ENCODE measurements at places on chromosomes 1 and 21.
A peak's percentile ranks its signal among the peaks of the same experiment; 100 is the strongest.

DNA sequence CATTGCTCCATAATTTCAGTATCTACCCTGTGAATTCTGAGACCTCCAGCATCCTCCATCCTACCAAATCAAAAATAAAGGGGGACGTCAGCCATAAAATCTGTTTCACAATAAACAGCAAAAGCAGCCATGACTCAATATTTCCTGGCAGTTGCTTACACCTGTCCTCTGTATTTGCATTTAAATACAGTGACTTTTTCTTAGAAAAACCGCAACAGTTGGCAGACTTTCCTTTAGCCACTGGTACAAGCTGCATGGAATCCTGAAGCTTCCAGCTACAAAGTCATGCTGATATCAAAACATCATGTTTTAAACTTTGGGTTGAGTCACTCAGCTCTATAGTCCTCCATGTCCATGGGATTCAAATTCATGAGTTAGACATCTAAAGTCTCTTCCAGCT is 278.0 kb upstream of the KAZN start:
- DNase-seq, result no peak

DNA sequence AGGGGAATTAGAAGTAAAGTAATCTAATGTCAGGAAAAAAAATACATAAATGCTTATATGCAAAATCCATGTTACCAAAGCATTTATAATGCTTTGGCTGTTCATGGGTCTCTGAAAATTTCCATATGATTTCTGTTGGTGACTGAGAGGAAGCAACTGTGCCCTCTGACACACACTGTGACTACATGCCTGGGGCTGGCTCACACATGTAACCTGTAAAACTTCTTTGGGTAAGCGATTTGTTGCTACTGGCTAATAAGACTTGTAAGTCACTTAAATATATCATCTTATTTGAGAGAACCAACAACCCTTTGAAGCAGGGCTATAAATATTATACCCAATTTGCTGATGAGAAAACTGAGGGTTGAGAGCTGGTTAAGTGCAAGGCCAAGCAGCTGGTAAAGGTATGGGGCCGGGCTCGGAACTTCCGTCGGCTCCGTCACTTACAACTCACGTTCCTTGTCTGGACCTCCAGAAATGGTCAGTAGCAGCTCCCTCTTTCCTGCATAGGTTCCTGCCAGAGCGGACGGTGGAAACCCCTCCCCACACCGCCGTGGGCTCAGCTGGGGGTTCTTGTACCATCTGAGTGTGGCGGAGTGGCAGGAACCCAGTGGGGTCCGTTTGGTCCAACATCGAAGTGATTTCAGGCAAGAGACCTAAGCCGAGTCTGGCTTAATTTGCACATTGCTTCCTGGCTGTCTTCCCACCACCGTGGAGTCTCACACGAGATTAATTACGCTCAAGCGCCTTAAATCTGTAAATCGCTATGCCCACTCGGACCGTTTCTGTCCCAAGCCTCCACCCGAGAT is 714 bp downstream of the DFFA start:
- DNase-seq, result peak; percentile 5

GRCh38 chr21:38468989-38469388 is 29.3 kb downstream of the ERG start:
- DNase-seq, result no peak

DNA sequence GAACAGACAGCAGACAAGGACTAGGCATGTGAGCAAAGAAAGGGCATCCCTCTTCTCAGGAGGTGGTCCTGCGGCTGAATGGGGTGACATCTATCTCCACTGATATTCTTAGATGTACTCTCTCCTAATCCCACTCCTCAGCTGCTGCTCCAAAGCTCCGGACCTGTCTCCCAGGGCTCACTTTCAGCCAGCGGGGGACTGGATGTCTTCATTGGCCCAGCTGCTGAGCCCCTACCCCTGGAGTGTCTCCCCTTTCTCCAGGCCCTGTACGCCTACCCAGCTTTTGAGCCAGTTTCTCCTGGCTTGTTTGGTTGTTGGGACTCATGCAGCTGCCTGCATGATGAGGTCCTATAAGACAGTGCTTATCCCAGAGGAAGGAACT is 28.8 kb upstream of the CSF1 start:
- DNase-seq, result no peak

GRCh38 chr1:3672971-3673361 is 20.6 kb downstream of the TP73 start:
- no peak for DNase-seq

DNA sequence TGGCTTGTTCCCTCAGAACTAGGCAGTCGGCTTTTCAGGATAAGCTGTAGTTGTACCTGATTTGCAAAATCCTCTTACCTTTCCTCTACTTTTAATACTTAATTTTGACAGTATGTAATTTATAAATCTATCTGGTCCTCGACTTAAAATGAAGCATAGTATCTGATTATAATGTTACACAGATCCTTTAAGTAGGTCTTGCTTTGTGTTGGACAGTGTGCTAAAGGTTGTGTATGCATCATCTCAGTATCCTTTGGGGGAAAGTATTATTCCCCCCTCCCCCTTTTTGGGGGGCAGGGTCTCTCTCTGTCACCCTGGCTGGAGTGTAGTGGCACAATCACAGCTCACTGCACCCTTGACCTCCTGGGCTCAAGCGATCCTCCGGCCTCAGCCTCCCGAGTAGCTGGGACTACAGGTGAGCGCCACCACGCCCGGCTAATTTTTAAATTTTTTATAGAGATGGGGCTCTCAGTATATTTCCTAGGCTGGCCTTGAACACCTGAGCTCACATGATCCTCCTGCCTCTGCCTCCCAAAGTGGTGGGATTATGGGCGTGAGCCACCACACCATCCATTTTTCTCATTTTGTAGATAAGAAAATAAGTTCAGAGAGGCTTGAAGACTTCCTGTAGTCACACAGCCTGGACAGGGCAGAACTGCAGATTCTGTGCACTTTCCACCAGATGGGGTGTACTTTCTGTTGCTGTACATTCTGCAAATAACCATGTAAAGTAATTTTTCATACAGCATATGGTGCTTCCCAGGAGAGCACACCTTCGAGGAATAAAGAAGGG is 791 bp upstream of the STX6 start:
- DNase-seq, result no peak
